Suprapubic skin (tissue), 4 donors: ENCODE measurements at places on chromosomes 2 and 18. TPM values are rescaled to one million over a fixed set of nuclear protein-coding genes. Genes with fewer than 3 reads are reported as not detected.

GRCh38 chr2:103161456-103162289 lies 399.8 kb downstream of the TMEM182 start:
- H3K4me1 ChIP-seq = no peaks in the 10 kb centered on the region
- DNase-seq = no peak
- H3K4me3 ChIP-seq = no peak overlapping the region

DNA sequence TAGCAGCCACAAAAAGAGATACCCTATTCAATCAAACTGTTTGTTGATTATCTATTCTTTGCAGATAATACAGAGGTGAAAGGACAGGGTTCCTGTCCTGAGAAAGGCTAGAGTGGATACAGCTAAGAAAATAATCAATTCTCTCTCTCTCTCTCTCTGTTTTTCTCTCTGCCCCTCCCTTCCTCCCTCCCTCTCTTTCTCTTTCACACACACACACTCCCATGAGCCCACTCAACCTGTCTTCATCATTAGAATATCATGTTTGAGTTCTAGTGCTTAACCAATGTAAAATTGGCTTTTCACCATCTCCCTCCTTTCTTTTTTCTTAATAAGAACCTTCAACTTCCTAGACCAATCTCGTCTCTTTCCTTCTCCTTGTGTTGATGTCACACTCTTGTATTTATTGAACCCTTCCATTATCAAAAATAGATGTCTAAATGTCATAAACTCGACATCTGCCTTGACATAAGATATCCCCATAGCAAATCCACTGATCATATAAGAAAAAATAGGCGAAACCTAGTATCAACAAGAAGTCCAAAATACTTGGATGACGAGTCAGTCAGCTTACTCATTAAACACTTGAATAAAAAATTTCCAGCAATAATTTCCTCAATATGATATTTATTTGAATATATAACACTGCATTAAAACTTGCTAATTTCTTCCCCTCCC lies 42.8 kb upstream of the CYTIP start:
- peaks cover 3% of the 10 kb centered on the region for H3K27me3 ChIP-seq
- H3K4me1 ChIP-seq = no peaks in the 10 kb centered on the region
- H3K4me3 ChIP-seq = no peak overlapping the region
- no peak overlapping the region for H3K27ac ChIP-seq

GRCh38 chr2:203673933-203674332 lies 32.5 kb upstream of the CD28 start:
- no peaks in the 10 kb centered on the region for H3K36me3 ChIP-seq
- no peak overlapping the region for H3K4me3 ChIP-seq
- H3K27ac ChIP-seq = peak overlapping the region; percentile 79
- H3K4me1 ChIP-seq = peaks cover 30% of the 10 kb centered on the region
- no peaks in the 10 kb centered on the region for H3K27me3 ChIP-seq
- no peak for DNase-seq

TBC1D8 gene
- 38.8 TPM for total RNA-seq

AMER3 gene
- not detected for total RNA-seq
